ENCODE measurements at places on chromosomes 11 and 22.

GRCh38 chr11:83011333-83012167 is 60.1 kb downstream of the RAB30 start:
- DNase-seq: no peak

GRCh38 chr11:115217726-115218311 is 286.4 kb downstream of the CADM1 start:
- no peak for DNase-seq

GRCh38 chr11:69221086-69221485 is 65.4 kb downstream of the SMIM38 start:
- DNase-seq: no peak

- no peak for DNase-seq
Observed at GRCh38 chr22:20536590-20537324, 29.3 kb downstream of the MED15 start.

DNA sequence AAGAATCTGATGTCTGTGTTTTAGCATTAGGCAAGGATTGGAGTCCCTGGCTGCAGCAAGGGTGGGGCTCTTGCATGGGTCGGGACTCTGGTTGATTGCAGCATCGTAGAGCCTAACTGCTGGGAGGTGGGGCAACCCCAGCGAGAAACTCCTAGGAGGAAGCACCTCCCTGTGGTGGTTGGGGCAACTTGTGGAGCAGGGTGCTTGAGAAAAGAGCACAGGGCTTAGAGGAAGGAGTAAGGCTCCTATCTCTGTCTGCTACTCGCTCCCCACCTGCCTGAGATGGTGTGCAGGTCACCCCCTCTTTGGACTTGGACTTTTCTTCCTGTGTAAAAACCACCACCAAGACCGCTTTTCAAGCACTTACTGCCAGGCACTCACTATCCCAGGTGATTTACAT is 15.6 kb downstream of the SREBF2 start:
- DNase-seq: no peak

GRCh38 chr11:93842461-93842860 is 8.0 kb downstream of the VSTM5 start:
- DNase-seq: peak; percentile 7

DNA sequence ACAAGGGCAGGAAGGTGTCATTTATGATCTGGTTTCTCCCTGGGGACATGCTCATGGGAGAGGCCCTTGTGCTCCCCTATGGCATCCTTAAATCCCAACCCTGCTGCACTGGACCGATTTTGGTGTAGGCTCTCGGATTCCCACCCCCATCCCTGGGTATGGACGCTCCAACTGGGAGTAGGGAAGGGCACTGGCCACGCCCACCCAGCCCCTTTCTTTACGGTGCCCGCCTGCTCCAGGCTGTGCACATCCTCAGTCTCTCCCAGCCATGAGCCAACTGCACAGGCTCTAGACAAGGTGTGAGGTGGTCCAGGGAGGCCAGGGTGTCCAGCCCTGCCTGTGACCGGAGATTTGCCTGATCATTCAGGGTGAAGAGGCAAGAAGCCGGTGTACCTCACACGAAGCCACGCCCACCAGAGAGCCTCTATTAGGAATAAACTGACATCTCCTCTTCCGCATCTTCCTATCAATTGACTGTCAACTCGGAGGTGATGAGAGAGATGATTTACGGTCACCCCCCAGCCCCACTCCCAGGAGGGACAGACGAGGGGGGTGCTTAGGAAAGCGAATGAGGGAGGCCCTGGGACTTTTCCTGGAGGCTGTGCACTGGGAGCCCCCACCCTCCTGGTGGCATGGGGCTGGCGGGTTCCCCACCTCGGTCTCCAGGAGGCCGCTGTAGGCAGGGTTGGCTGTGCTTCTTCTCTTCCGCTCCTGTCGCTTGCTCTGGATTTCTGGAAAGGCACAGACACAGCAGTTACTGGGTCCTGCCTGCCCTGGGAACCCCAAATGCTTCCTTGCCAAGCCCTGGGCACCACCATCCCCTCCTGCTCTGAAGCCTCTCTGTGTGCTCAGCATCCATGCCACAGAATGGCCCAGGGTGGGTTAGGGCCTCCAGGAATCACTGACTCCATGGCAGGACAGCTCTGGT is 116.7 kb downstream of the PHF21B start:
- DNase-seq: no peak

- no peak for DNase-seq
Observed at GRCh38 chr22:50048061-50048765, 9.9 kb downstream of the TTLL8 start.

DNA sequence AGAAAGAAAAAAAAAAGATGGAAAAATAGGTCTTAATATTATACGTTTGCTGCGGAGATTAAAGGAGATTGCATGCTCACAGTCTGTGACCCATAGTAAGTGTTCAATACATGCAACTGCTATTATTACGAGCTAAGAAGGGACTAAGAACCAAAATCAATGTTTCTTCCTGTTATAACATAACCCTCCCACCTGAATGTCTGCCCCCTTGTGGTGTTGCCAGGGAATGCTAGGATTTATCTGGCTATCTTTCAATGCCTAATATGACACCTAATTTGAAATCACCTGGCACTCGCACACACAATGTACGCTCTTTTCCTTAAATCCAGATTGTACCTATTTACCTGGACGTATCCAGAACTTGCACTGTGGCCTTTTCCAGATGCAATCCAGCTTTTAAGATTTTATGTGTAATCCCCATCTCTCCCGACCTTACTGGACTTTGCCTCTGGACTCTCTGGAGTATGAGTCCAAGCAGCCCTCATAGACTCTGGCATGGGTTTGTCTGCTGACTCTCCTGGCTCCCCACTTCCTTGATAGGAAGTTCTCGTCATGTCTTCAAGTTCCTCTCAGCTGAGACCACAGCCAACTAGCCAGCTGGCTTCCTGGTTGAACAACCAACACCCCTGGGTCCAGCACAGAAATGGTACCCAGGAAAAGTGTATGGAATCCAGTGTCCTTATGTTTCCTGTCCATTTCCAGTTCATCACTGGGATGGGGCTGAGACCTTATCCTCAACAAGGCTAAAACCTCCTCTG is 151.5 kb downstream of the CCDC34 start:
- DNase-seq: no peak

DNA sequence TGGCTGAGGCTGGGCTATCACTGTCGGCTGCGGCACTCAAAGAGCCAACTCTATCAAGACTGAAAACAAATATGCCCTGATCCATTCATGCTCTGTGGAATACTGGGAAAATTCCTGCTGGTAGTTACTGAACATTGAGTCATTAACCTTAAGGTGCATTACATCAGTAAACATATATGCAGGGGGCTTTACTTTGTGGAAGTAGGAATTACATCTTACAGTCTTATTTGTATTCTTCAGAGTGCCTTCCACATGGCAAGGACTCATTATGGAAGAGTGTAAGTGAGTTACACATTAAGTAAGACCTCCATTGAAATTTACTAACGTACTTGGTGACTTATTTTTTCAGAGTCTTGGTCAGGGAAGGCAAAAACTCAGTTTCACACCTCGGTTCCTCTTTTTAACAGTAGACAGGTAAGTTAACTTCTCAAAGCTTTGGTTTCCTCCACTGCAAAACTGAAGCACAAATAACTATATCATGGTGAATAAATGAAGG is 4.5 kb downstream of the OR5B21 start:
- no peak for DNase-seq

GRCh38 chr22:35538801-35539321 is 1.8 kb upstream of the RASD2 start:
- DNase-seq: no peak

GRCh38 chr11:61069427-61069826 is 32.9 kb upstream of the CD5 start:
- no peak for DNase-seq

- no peak for DNase-seq
Observed at GRCh38 chr11:70854901-70855556, 397.3 kb downstream of the SHANK2 start.

GRCh38 chr11:130037881-130038585 is 31.7 kb upstream of the APLP2 start:
- no peak for DNase-seq

DNA sequence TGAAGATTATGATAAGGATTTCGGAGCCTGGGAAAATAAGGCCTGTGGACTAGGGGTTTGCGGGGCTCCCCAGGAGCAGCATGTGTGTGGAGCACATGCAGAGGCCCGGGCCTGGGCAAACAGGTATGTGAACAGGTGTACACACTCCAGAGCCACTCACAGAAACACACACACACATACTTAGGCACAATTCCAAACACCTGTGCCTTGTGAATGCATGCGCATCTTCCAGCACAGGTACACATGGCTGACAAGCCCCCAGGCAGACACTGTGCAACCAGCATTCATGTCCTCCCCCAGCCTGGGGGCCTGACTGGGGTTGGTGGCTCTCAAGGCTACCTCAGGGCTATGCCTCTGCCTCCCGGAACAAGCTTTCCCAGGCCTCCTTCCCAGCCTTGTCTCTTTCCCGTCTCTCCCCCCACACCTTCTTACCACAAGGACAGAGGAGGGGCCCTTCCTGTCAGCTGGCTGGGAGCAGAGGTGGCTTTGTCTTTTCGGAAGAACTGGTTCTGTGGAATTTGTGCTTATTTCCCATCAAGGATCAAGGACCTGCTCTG is 2.6 kb upstream of the P2RY6 start:
- DNase-seq: no peak

- peak; percentile 54 for DNase-seq
Observed at GRCh38 chr11:69642913-69643632, 2.1 kb downstream of the CCND1 start.

Data from AG04450 (cell line).